ENCODE measurements at places on chromosomes 2 and 18. TPM values are rescaled to one million over a fixed set of nuclear protein-coding genes. Genes with fewer than 3 reads are reported as not detected.

GRCh38 chr2:27096748-27097297, 10.3 kb downstream of the KHK start:
- no peak for DNase-seq

Gene TEKT4
- polyA plus RNA-seq = not detected

- DNase-seq = peak; percentile 85
Measured at GRCh38 chr2:159030674-159031380, 62.4 kb downstream of the TANC1 start.

Gene ATG16L1
- polyA plus RNA-seq = 7.9 TPM

DNA sequence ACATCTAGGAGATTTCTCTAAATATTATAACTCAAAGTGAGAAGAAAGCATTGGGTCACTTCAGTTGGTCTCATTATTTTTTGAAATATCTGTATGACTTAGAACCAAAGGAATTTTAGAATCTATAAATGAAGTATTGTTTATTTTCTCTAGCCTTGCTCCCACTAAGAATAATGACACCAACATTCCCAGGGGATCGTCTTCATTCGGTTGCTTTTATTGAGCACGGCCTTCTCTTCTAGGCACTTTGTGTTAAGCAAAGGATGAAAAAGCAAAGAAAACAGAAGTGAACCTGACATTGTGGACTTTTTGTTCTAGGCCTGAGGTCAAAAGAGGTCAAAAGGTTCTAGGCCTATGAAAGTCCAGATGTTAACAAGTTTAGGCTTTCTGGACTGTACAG, 231.9 kb downstream of the GALR1 start:
- no peak for DNase-seq

DNA sequence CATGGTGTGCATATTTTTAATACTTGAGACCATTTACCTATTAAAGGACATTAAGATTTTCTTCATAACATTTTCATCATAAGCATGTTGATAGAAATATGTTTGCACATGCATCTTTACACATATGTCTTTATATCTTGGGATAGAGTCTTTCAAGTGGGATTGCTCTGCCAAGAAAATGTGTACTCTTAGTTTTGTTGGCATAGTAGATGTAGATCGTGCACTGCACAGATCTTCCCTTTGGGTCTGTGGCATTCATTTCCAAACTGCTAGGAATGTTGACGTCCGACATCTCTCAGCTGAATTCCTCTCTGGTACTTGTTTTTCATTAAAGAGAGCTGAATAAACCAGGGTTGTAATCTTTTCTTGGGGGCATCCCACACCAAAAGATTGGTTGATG, 183.2 kb upstream of the RPRM start:
- no peak for DNase-seq

Gene IDH1
- 18.2 TPM for polyA plus RNA-seq
